LoVo (cell line): ENCODE measurements at places on chromosomes 12 and 14.

DNA sequence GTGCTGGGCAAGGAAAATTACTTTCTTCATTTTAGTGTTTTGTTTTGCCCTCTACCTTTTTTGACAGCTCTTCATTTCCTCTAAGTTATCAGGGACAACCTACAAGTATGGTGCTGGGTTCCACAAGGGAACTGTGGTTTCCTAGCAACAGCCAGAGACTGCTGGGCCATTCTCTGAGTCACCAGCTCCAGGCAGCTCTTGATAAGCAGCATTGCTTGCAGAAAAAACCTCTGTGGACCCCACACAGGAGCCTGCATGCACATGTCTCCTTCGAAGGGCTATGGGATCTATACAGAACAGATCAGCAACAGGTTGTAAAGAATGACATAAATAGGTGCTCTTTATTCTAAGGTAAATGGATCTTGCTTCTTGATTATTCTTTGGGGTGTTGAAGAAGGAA is 81.0 kb upstream of the CCDC196 start:
- no peak for DNase-seq

- no peak for DNase-seq
Observed at GRCh38 chr12:22491034-22491433, 53.3 kb downstream of the C2CD5 start.

DNA sequence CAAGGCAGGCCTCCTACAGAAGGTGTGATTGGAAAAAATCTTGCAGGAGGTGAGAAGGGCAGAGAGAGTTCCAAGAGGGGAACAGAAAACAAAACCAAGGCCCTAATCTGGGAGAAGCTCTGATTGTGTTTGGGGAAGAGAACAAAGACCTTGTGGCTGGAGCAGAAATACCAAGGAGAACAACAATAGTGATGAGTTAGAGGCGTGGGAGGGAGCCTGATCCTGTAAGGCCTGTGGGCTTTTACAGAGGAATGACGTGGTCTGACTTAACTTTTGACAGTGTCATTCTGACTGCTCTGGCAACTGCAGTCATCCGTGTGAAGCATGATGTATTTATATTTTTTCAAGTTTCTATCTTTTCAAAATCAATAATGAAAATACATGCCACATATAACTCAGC is 200.6 kb downstream of the ANO4 start:
- DNase-seq, result no peak

- DNase-seq, result no peak
Observed at GRCh38 chr12:49967777-49968250, 4.9 kb upstream of the AQP6 start.

DNA sequence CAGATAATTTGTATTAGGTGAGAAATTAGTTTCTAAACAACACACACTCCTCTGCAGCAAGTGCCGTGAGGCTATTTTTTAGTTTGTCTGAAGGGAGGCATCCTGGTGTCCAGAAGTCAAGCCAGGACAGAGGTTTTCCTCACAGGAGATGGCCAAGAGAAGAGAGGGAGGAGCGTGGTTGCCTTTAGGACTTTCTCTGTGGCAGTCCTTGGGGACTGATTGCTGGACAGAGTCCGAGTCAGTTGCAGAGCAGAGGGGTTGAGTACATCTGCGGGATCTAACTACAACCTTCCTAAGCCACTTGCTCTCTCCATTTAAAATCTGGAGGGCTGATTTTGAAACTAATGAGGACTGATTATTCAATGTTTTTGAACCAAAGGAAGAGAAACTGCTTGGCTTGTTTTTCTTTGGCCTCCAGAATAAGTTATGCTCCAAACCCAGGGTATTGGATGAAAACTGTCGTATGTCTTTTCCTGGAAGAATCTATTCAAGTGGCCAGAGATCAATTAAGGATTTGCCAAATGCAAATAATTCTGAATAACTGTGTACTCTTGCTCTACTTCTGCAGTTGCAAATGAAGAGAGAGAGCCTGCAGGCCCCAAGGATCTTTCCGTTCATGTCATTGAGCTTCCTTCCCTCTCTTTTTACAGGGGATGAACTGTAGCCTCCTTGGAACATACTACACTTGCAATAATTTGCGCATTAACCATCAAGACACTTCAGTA is 1.2 kb downstream of the SLCO1C1 start:
- DNase-seq, result no peak
